ENCODE measurements at places on chromosomes 4 and X.
A peak's percentile ranks its signal among the peaks of the same experiment; 100 is the strongest.

GRCh38 chr4:37876156-37876555, 14.7 kb upstream of the TBC1D1 start:
- no peak for DNase-seq

GRCh38 chr4:109915385-109916026, 2.8 kb downstream of the EGF start:
- DNase-seq = no peak

GRCh38 chrX:107709266-107709806, 66.3 kb downstream of the TSC22D3 start:
- DNase-seq = no peak

DNA sequence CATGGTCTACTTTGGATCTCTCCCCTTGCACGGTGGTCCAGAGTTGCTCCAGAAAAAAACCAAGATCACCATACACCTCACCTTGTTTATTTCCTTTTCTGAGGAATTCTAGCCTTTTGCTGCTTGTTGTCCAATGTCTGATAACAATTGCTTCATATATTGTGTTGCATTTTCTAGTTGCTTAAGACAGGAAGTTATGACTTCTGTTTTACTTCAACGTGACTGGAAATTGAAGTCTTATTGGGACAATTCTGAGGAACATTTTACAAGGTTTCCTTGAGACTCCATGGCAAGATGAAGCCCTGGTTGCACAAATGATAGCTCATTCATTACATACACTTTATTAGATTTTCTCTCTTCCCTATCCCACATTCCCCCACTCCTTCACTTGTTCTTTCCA, 5.2 kb downstream of the CXCL1 start:
- DNase-seq = peak; percentile 67

DNA sequence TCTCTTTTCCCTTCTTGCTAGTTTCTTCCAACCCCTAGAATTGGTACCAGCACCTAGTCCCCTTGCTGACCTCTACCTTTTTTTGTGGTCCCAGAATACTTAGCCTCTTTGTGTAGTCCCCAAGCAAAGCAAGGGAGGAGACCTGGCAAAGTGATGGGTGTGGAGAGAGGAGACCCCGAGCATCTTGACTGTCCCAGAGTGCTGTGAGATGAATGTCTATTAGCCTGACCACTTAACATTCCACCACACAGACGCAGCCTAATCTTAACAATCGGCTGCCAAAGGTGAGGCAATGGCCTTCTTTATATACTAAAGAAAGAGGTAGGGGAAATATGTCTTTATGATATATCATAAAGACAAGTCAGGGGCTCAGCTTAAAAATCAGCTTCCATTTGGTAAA, 55.9 kb downstream of the TRIM2 start:
- DNase-seq = no peak

GRCh38 chr4:2096073-2096609, 37.0 kb downstream of the NAT8L start:
- DNase-seq = no peak

- no peak for DNase-seq
Observed at GRCh38 chr4:55784747-55785146, 34.8 kb upstream of the EXOC1L start.

- peak; percentile 91 for DNase-seq
Observed at GRCh38 chrX:1274786-1275185, 6.2 kb downstream of the CSF2RA start.

DNA sequence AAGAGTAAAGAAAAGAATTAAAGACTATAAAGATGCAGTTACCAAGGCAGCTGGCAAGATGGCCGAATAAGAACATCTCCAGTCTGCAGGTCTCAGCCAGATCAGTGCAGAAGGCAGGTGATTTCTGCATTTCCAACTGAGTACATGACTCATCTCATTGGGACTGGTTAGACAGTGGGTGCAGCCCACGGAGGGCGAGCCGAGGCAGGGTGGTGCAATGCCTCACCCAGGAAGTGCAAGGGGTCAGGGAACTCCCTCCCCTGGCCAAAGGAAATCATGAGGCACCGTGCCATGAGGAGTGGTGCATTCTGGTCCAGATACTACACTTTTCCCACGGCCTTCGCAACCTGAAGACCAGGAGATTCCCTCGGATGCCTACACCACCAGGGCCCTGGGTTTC, 20.5 kb downstream of the SPIN4 start:
- peak; percentile 74 for DNase-seq

DNA sequence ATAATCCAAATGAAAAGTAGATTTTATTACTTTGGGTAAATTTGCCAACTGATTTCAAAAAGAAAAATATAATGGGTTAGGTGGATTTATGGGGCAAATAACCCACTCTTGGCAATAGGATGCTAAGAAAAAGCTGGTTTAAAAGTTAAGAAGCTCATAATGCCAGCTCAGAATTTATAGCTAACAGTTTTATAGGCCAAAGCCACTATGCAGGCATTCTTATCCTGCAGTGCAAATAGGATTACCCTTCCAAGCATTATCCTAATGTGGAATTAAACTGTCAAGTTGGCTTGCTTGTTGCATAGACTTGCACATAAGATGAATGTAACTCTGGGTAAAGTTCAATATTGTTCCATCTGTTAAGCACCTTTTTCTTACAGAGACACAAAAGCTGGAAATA, 703.0 kb downstream of the PCDH18 start:
- no peak for DNase-seq

DNA sequence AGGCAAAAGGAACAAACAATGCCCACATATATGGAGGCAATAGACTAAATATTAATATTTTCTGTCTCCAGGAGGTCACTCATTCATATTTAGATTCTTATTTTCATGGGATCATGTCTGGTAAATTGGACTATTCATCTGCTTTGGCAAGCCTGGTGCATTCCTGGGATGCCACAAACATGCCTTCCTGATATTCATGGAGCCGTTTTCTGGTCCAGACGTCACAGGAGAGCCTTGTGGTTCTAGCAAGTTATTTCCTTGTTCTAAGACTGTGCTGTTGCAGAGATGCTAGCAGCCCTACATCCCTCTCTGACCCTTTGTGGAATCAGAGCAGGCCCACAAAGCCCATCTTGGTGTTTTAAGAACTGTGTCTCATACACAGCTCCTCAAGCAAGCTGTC, 16.1 kb upstream of the EXOSC9 start:
- no peak for DNase-seq

- no peak for DNase-seq
Observed at GRCh38 chrX:110462957-110463356, 104.3 kb downstream of the RTL9 start.

DNA sequence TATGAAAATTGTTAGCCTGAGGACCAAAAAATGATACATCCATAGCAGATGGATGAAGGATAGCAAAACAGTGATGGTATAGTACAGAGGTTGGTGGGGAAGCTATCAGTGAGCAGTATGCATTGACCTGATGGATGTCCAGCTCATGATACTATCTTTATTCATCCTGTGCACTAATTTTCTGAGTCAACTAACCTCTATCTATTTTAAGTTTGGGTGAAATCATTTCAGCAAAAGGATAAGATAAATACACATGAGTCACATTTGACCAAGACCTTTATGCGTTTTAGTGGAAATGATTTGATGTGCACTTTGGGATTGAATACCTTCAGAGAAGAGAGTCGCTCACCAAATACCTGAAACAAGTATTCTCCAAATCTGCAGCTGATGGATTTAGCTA, 351.0 kb upstream of the NR3C2 start:
- no peak for DNase-seq

GRCh38 chr4:81528200-81528599, 56.5 kb upstream of the RASGEF1B start:
- no peak for DNase-seq

All from inflammatory macrophage treated with lipopolysaccharide for 4 hours (primary cell).